ENCODE measurements at places on chromosomes 5 and 9. TPM values are rescaled to one million over a fixed set of nuclear protein-coding genes. Genes with fewer than 3 reads are reported as not detected.

BTNL3 gene
- polyA plus RNA-seq: 0.31 TPM

PDCD1LG2 gene
- 0.17 TPM for polyA plus RNA-seq

- DNase-seq: no peak
Observed at GRCh38 chr5:34742061-34742460, 85.9 kb downstream of the RAI14 start.

- DNase-seq: no peak
Observed at GRCh38 chr9:35649431-35650340, 1.0 kb downstream of the SIT1 start.

DNA sequence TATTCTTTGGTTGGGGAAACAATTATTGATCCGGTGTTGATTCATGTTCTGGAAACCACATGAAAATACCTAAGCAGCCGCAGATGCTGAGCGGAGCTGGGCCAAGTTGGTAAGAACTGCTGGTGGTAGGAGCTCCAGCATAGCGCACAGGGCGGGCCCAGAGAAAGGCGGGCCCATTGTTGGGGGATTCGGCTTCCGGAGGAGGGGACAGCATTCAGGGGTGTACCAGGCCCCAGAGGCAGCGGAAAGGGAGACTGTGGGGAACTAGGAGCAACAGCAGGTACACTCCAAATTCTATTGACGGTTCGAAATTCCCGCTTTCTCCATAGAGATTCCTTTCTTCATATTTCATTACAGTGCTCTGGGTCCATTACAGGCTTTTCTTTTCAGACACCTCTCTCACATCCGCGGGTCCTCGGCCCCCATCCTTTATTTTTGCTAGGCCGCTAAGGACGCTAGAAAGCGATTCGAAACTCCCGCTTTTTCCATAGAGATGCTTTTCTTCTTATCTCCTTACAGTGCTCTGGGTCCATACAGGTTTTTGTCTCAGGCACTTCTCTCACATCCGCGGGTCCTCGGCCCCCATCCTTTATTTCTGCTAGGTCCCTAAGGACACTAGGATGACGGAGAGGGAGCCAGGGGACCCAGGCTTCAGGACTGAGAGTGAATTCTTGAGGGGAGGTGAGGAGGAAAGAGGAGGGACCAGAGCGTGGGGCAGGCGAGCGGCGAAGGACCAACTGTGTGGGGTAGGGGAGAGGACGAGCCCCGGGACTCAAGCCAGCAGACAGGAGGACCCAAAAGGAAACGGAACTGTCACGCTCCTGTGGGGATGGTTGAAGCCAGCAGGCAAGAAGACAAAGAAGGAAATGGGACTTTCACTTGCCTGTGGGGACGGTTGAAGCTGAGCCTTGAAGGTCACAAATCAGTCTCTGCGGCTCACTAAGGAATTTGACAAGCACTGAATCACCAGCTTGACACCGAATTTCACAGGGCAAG, at the start of gene CCDC152:
CCDC152 (plus strand) TSS at position 213 of the 996 bp plus-strand sequence. CDS start 2,304 bp downstream, outside the sequence.
- DNase-seq: no peak

- no peak for DNase-seq
Observed at GRCh38 chr9:6512085-6512657, 99.2 kb downstream of the UHRF2 start.

- no peak for DNase-seq
Observed at GRCh38 chr5:140806834-140807775, at the start of gene PCDHA4. PCDHA4 (plus strand) TSS chr5:140807068.

- DNase-seq: no peak
Observed at GRCh38 chr9:134181648-134182034, 17.3 kb upstream of the RNU6ATAC start.

- DNase-seq: no peak
Observed at GRCh38 chr5:1497242-1497777, 26.4 kb downstream of the LPCAT1 start.

- peak; percentile 5 for DNase-seq
Observed at GRCh38 chr9:118522093-118523028, 818.2 kb downstream of the TLR4 start.

All from left renal cortex interstitium (tissue), 4 donors.